ENCODE measurements at places on chromosomes 12 and 14.

- no peak for DNase-seq
Measured at GRCh38 chr14:101962503-101962874, 1.9 kb upstream of the DYNC1H1 start.

DNA sequence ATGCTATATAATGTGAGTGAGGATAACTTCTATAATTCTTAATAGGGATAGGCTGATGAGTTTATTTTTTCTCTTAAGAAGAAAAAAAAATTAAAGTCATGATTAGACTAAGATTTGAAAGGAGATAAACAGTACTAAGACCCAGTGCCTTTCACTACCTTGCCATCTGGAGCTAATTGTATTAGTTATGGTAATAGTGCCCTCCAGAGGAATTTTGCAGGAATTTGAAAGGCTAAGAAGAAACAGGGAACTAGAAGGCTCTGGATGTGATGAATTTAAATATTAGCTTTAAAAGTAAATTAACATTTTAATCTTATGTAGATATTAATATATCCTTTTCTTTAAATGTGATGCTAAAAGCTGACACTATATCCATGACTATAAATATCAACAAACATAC is 36.6 kb upstream of the PIK3C2G start:
- no peak for DNase-seq

GRCh38 chr12:81327425-81327824 is 249.5 kb downstream of the ACSS3 start:
- no peak for DNase-seq

GRCh38 chr12:107600581-107601144 is 84.9 kb upstream of the PWP1 start:
- no peak for DNase-seq

DNA sequence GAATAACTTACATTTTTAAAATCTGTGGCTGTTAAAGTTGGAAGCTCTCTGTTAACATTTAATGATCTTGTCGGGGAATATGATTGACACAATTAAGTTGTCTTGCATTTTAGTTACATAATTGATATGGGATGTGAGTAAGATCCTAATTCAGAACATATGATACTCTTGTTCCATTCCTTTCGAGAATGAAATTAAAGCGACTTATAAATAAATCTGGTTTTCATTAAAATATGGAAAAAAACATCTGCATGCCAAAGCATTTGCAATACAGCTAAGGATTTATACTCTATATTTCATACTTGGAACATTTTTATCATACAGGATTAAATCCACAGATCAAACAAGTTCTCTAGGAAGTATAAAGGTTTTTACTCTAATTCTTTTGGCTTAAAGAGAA is 52.0 kb downstream of the SLC38A6 start:
- no peak for DNase-seq

GRCh38 chr12:115558281-115558680 is 719.2 kb downstream of the MED13L start:
- DNase-seq = no peak

DNA sequence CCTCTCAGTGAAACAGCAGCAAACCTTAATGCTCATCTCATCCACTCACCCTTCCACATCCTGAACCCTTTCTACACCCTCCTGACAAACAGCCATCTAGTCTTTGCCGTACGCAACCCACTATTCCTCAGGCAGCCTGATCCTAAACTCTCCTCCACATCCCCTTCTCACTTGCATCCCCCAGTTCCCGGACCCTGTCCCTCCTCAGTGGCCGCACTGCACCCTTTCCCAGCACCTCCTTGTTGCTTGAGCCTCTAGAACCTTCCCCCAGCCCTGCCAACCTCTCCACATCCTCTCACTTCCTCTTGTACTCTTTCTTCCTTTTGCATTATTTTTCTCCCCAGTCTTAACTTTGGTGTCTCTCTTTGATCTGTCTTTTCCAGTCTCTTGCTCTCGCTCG is 42.9 kb downstream of the IQSEC3 start:
- no peak for DNase-seq

DNA sequence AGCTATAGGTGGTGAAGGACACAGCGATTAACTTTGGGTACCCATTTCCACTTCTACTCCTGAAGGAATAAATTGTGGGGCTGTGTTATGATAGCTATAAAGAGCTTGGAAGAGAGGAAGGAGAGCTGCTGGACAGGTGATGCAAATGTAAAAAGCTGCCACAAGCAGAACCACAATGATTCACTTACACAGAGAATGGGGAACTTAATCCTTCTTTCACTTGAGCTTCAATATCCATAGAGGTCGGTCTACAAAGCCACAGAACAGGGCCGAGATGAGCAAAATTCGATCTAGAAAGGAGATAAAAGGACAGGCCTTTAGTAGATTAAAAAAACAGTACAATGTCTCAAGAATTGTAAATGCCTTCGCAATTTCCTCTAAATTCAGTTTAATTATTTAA is 831.1 kb downstream of the LRFN5 start:
- DNase-seq = no peak

GRCh38 chr12:62971769-62972525 is 37.0 kb upstream of the PPM1H start:
- DNase-seq = no peak

DNA sequence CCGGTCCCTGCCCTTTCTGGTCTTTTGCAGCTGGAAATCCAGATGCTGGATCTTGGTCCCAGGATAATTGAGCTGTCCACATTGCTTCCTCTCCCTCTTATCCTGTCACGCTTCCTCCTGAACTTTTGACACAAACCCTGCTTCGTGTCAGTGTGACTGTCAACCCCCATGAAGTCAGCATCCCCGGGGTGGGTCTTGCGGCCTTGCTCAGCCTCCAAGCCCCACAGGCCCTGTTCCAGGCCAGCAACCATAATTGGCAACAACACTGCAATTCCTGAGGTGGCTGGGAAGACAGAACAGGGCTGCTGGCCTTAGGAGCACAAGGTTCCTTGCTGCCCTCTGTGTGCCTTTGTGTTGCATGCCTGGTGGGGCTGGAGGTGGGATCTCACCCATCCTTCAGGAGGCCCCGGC is 74.9 kb downstream of the NTF3 start:
- DNase-seq = no peak

All from stimulated activated CD4-positive, alpha-beta T cell treated with anti-CD3 and anti-CD28 coated beads, Interleukin-15, amount 100 ng/mL, for 1 hour (primary cell).